ENCODE measurements at places on chromosomes 7 and 10. TPM values are rescaled to one million over a fixed set of nuclear protein-coding genes. Genes with fewer than 3 reads are reported as not detected.

GRCh38 chr10:110723224-110723891 is 79.2 kb downstream of the RBM20 start:
- no peak for DNase-seq

DNA sequence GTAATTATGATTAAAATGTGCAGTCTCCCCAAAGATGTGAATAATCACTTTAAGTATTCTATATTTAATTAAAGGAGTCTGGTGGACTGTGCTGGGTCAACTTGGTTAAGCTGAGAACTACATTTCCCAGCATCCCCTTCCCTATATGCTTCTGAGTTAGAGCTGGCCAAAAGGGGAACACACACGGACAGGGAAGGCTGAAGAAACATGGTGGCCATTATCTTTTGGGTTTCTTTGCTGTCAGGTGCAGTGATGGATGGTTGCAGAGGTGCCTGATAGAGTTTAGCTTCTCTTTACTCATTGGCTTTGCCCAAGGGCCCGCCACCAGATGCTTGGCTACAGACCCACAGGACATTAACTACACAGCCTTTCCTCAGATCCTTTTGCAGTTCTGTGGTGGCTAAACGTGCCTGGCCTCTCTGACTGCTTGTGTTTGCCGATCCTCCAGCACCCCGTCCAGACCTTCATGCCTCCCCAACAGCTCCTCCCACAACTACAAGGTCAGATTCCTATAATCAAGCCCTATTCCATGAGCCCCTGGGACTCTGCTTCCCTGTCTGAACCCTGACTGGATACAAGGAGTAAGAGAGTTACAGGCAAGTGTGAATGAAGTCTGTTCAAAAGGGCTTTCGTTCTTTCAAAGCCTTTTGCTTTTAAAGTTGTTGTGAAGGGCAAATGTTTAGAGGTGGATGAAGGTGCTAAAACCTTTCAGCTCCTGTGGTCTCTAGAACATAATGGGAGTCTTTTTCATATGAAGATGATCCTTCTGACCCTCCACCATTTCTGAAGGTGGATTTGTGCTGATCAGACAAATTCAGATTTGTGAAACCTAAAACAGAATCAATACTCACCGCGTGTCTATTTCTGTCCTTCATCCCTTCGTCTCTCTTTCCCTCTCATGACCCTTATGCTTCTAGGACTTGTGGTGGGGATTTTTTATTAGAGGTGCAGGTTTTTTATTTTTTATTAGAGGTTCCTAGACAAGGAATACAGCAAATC is 21.5 kb downstream of the BUB3 start:
- DNase-seq, result no peak

GRCh38 chr7:96800122-96800521 is 90.5 kb upstream of the SEM1 start:
- no peak for DNase-seq

DNA sequence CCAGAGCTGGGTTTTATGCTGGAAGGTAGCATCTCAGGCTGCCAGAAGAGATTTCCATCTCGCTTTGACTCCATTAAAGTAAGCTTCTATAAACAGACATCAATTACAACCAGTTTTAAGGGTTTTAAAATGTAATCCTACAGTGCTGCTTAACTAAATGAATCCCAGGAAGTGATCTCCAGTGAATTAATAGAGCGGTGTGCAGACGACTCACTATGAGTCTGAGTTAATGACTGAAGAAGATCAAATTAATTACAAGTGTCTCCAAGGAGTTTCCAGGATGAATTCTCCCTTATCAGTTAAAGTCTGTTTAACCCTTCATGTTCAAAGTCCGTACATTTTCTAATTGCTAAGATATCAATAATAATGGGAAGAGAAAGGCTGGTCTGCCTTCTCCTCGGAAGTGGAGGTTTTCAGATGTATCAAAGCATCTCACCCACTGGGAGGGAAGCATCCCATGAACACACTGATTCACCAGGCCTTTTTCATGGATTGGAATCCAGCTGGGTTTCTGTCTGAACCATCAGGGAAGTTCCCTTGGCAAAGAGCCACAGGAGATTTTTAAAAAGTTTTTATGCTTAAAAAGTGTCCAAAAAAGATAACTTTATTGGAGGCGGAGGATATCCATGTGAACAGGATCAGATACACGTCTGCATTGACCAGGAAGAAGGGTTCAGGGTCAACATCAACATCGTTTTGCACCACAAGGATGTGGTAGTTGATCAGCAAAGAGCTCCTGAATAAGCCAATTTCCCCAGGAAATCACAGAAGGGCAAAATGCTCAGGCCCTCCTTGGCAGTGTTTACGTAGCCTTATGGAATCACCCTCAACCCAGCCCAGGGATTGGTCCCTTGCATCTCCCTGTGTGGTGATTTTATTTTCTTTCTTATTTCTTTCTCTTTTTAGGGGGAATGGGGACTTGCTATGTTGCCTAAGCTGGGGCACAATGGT is 288.2 kb downstream of the POU6F2 start:
- no peak for DNase-seq

DNA sequence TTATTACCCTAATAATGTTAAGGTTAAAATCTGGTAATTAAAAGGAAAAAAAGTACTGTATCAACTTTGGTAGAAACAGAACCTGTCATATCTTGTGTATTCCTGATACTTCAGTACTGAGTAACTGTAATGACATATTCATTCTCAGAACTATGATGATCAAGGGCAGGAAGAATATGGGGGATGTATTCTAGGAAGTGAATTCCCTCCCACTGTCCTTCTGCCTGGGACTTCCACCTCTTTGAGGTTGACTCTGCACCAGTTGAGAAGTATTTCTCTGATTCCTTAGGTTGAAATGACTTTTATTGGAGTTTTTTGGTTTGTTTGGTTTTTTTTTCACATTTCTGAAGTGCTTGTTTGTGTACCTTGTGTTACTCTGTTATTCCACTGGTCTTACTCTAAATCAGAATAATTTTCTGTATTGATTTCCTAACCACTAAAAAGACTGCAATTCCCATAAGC is 36.9 kb downstream of the WASL start:
- DNase-seq, result no peak

DNA sequence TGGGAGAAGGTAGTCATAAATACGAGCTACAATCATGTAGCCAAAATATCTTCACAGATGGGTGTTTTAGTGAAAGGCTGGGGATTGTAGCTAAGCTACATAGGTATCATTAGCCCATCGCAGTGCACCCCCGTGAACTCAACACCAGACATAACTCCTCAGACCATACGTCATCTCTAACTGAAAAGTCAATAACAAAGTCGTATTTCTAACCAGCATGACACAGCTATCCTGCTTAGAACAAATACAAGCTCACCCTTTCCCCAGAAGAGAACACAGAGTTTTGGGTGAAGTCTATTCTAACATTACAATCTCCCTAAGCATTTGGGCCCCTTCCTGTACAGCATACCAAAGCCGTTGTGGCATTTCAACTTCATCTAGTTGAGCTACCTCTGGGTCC is 636.6 kb upstream of the DPP6 start:
- no peak for DNase-seq

- DNase-seq, result no peak
Observed at GRCh38 chr10:51405580-51406351, 293.6 kb downstream of the CSTF2T start.

- DNase-seq, result no peak
Observed at GRCh38 chr10:73934074-73934473, 23.1 kb downstream of the PLAU start.

DNA sequence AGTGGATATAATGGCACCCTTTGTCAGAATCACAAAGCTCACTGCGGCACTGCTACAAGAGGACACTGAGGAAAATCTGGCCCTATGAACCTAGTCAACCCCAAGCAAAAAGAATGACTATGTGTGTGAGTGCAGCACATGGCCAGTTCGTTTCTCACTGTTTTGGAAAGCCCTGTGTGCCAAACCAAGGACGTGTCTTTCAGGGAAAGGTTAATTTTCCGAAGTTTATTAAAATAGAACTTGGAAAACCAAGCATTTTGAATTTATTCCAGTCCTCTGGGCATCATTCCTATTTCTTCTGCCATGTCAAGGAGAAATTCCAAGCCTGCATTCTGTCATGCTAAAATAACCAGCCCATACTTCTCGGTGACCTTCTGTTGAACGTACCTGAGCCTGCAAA is 471.8 kb downstream of the PLXDC2 start:
- DNase-seq, result no peak

DNA sequence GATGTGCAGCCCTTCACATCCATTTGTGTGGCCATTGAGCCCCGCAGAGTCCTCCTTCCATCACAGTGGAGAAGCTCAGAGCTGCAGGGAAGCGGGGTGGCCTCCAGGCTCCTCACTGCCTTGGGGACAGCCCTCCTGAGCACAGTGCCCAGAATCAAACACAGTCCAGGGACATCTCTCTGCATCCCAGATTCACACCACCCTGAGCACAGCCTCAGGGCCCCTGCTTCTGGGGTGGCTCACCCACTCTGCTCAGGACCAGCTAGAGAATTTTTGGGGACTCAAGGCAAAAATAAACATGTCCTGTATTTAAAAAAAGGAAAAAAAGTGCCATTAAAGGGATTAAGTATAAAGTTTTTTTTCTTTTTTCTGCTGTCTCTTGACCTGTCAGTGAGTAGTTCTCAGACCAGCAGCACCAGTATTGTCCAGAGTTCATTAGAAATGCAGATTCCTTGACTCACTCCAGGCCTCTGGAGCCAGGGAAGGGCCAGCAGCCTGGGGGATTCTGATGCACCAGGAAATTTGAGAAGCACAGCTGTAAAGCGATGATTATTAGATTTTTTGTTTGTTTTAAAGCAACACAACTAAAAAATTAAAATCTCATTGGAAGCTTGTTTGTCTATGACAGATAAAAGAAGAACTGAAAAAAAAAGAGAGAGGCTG is 61.6 kb downstream of the ARHGAP22 start:
- DNase-seq, result no peak

- DNase-seq, result no peak
Observed at GRCh38 chr7:27300421-27300820, 57.8 kb downstream of the EVX1 start.

- DNase-seq, result no peak
Observed at GRCh38 chr10:113118882-113119281, 168.8 kb downstream of the TCF7L2 start.

DNA sequence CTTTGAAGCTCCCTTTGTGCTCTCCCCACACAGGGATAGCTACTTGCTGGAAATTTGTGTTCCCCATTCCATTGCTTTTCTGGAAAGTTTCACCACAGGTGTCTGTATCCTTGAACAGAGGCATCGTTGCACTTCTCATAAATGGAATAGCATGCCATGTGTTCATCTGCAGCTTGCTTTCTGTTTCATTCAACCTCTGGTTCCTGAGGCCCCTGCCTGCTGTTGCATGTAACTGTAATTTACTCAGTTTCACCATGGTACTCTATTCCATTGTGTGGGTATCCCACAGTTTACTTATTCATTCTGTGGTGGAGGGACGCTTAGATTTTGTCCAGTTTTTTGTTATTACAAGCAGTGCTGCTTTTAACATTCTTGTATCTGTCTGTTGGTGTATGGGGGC is 32.0 kb downstream of the EEPD1 start:
- DNase-seq, result no peak

DNA sequence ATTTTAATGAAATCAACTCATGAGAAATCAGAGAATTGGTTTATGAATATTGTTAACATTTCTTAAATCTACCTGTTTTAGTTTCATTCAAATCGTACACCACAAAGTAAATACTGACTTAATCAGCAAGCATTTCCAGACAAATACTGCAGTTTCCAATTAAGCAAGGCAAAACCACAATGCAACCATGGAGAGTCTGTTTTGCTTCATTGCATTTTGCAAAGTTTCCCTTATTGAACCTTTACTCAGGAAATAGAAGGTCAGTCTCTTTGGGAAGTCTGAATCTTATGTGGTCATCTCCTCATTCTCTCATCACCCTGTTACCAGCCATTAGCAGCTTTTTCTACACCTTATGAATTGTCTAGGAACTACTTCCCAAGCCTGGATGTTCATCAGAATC is 400.5 kb downstream of the IPMK start:
- DNase-seq, result no peak

GRCh38 chr10:26085549-26085948 is 131.0 kb upstream of the GAD2 start:
- DNase-seq, result no peak

DNA sequence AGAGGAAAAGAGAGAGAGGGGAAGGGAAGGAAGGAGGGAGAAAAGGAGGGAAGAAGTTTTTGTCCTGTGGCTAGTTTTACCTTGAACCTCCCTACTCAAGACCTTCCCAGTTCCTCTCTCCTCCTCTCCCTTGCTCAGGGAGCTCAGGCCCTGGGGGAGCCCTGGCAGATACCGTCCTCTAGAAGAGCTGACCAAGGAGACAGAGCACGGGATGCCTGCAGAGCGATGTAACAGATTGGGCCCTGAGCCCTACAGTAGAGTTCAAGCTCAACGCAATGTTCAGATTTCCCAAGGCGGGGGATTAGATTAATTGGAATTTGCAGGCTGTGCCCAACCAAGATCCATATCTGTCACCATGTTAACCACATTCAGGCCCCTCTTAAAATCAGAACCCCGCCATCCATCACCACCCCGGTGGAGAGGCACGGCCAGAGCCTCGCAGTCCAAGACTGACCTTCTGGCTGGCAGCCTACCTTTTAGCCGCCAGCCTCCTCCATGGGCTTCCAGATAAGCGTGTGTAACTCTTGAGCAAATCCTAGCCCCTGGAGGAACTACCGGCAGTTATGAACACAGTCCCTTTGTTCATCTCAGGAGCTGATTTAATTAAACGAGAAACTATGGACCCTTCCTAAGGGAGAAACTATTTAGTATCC is 70.6 kb downstream of the KCNMA1 start:
- no peak for DNase-seq

DNA sequence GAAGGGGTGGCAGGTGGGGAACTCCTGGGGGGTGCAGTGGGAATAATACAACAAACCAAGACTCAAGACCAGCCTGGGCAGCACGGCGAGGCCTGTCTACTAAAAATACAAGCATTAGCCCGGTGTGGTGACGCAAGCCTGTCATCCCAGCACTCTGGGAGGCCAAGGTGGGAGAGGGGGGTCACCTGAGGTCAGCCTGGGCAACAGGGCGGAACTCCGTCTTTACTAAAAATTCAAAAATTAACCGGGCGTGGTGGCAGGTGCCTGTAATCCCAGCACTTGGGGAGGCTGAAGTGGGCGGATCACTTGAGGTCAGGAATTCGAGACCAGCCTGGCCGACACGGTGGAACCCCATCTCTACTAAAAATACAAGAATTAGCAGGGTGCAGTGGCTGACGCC is 48.4 kb upstream of the ELFN1 start:
- no peak for DNase-seq

DNA sequence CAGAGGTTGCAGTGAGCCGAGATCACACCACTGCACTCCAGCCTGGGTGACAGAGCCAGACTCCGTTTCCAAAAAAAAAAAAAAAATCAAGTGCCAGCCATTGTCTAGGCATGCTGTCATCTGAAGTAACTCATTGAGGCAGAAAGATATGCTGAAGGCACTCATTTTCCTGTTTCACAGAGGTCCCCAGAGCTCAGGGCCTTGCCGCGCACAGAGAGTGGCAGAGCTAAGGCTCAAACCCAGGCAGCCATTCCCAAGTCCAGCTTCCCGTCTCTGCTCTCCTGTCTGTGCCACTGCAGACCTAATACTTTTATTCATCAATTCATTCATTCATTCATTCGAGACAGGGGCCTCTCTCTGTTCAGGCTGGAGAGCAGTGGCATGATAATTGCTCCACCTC is 3.5 kb downstream of the GRIFIN start:
- no peak for DNase-seq

The DHTKD1 gene
- 22.0 TPM for total RNA-seq

The CYP26A1 gene
- total RNA-seq, result 76.0 TPM

The INMT gene
- 4.3 TPM for total RNA-seq

The OR6V1 gene
- total RNA-seq, result not detected

The ADAM22 gene
- 6.3 TPM for total RNA-seq

The ICA1 gene
- total RNA-seq, result 6.8 TPM

The STYXL1 gene
- 35.3 TPM for total RNA-seq

The MGAM2 gene
- 0.18 TPM for total RNA-seq

The STEAP1B gene
- 0.58 TPM for total RNA-seq
